GM20000 (cell line): ENCODE measurements at places on chromosomes 2 and 18.
A peak's percentile ranks its signal among the peaks of the same experiment; 100 is the strongest.

DNA sequence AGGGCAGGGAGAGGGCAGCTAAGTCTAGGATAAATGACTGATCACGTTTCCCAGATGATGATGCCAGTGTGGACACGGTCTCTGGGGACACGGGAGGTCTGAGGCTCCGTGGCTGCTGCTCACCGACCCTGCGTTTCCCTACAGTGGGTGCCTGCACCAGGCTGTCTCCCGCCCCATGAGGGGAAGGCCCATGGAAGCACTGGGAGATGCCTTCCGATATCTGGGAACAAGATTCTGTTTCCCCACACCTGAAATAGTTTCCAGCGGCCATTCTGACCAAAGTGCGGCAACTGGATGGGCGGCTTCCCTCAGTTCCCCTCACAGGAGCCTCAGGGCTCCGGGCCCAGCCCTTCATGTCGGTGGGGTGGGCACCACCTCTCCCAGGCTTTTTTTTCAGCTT lies 83.1 kb downstream of the EDAR start:
- DNase-seq: no peak

- peak; percentile 89 for DNase-seq
Measured at GRCh38 chr18:31497836-31498573, at the start of gene DSG2. Gene DSG2, plus strand, starts transcription at chr18:31498177. Its CDS starts 75 bp downstream, at chr18:31498252.

GRCh38 chr2:132038179-132038882 lies 123.4 kb downstream of the ANKRD30BL start:
- DNase-seq: no peak

DNA sequence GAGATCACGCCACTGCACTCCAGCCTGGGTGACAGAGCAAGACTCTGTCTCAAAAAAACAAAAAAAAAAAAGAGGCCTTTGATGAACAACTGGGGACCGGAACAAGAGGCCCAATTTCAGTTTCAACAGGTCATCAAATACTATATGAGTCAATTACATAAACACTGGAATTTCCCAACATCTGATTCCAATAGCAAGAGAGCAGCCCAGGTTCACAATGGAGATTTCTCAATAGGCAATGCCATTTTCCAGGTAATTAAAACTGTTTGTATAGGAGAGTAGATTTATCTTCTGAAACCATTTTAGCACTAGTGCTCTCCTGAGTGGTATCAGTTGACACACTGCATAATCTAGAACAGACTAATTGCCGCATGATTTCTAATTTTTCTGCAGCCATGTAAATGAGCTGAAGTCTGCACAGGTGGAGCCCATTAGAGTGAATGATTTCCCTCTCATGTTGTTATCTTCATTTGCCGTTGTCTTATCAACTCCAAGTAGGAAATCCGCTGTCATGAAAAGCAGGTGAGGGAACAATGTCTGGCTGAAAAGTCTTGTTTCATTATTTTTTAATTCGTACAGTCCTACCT lies 264.1 kb upstream of the MEIS1 start:
- DNase-seq: no peak

DNA sequence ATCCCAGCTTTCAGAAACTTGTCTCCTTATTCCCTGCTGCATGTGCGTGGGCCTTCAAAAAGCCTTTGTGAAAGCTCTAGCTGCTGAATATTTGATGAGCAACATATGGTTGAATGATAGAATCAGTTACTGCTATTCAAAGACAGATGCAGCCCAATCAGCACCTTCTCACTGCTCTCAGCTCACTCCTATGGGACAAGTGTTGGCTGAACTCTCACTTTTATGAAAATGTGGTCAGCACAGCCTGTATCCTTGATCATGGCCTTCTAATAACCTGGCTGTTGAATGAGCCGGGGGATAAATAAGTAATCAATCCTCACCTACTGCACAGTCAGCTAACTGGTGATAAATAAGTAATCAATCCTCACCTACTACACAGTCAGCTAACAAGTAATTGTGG lies 103.2 kb downstream of the PIEZO2 start:
- DNase-seq: no peak

GRCh38 chr18:48974304-48975119 lies 23.7 kb upstream of the SMAD7 start:
- DNase-seq: no peak

GRCh38 chr2:169118060-169118459 lies 48.7 kb downstream of the DHRS9 start:
- no peak for DNase-seq
